Amygdala (tissue), 56 donors: ENCODE measurements at places on chromosomes 4 and X.

DNA sequence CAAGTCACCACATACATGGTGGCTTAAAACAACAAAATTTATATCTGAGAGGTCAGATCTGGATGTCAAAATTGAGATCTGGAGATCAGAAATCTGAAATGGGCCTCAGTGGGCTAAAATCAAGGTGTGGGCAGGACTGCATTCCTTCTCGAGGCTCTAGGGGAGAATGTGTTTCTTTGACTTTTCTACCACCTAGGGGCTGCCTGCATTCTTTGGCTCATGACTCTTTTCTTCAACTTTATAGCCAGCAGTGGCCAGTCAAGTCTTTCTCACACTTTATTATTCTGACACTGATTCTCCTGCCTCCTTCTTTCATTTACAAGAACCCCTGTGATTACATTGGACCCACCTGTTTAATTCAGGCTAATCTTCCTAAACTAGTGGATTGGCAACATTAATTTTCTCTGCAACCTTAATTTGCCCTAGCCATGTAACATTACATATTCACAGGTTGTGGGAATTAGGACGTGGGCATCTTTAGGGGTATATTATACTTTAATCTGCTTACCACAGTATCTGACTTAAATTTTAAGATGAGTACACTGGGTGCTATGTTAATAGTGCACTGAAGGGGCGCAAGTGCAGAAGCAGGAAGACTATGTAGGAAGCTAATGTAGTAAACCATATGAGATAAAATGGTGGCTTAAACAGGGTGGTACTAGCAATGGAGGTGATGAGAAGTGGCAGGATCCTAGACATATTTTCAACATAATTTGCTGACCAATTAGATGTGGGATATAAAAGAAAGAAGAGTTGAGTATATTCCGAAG lies 188.0 kb downstream of the SLC4A4 start:
- DNase-seq = no peak

- no peak for DNase-seq
Measured at GRCh38 chr4:78482281-78482680, 69.3 kb upstream of the ANXA3 start.

GRCh38 chr4:185896817-185897488 lies 85.0 kb upstream of the SORBS2 start:
- no peak for DNase-seq

- DNase-seq = no peak
Measured at GRCh38 chr4:84530871-84531270, 31.8 kb upstream of the NKX6-1 start.

DNA sequence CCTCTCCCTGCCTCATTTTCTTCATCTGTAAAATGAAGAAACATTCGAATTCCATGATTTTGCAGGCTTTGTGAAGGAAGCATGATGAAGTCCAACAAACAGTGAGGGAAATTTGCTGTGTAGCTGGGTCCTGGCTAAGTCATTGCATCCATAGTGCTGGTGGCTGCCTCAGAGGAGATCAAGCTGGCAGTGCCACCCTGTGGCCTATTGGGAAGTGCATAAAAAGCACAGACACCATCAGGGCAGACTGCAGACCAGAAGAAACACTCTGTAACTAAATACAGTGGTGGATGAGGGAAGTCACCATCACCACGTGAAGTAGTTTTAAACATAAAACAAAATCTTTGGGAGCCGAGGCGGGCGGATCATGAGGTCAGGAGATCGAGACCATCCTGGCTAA lies 40.7 kb upstream of the DDX3X start:
- no peak for DNase-seq

DNA sequence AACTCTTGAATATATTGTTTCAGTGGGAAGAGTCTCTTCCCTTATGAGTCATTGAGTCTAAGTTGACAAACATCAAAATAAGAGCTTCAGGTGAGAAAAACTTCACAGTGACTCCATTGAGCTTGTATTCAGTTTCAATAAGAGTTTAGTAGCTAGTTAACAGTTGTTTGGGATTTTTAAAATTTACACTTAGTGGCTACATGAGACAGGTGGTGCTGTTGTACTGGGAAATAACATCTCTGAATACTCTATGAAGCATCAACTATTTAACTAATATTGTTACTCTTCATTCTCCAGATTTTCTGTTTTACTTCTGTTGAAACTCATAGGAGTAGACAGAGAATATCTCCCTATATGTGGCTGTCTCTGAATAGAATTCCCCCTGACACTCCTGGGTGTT lies 1609.1 kb downstream of the C4orf33 start:
- DNase-seq = no peak
